CD4-positive, alpha-beta T cell (primary cell): ENCODE measurements at places on chromosomes 7 and 10. TPM values are rescaled to one million over a fixed set of nuclear protein-coding genes. Genes with fewer than 3 reads are reported as not detected.

The ZMIZ2 gene
- 81.5 TPM for total RNA-seq

The IL2RA gene
- 4.9 TPM for total RNA-seq

The LARP4B gene
- 40.2 TPM for total RNA-seq

The CALCR gene
- not detected for total RNA-seq

The GTPBP4 gene
- 53.7 TPM for total RNA-seq

The CYP2C19 gene
- total RNA-seq = not detected

The CYP3A7 gene
- total RNA-seq = not detected
